HFF-Myc (cell line): ENCODE measurements at places on chromosomes 5 and 9.

- no peak for DNase-seq
Observed at GRCh38 chr9:36161187-36161586, 8.0 kb upstream of the CCIN start.

- DNase-seq = no peak
Observed at GRCh38 chr5:115209279-115209678, 39.6 kb upstream of the TRIM36 start.

GRCh38 chr5:83877911-83878706 lies 157.5 kb upstream of the HAPLN1 start:
- DNase-seq = no peak

- no peak for DNase-seq
Observed at GRCh38 chr9:98986866-98987651, 43.4 kb downstream of the COL15A1 start.

- no peak for DNase-seq
Observed at GRCh38 chr9:130944510-130945058, 5.5 kb upstream of the FIBCD1 start.

- DNase-seq = peak; percentile 98
Observed at GRCh38 chr9:98989036-98990000, 45.6 kb downstream of the COL15A1 start.

DNA sequence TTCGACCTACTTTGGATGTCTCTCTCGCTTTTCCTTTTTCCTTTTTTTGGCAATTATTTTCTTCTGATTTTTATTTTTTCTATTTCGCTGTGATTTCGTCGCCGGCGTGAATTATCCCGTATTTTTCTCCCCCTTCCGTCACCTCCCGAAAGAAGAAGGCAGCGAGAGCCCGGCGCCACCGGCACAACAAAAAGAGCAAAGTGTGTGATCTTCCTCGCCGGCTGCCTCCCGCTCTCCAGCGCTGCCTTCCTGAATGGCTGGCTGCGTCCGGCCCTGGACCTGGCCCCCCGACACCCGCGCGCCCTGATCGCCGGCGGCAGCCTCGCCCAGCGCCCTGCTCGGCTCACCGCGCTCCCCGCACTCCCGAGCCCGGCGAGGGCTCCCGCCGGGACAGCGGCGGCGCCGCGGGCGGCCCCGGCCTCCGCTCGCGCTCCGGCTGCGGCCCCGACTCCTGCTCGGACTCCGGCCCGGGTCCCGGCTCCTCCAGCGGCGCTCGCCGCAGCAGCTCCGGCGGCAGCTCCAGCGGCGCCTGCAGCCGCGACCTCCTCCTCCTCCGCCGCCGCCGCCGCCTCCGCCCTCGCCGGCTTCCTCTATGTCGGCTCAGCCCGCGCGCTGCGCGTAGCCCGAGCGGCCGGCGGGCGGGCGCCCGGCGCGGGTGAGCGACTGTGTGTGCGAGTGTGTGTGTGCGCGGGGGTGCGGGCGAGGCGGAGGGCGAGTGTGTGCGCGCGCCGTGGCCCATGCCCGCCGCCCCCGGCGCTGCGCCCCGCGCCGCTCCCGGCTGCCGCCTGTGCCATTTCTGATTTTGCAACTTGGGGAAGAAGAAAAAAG lies 960 bp downstream of the NR2F1 start:
- no peak for DNase-seq

DNA sequence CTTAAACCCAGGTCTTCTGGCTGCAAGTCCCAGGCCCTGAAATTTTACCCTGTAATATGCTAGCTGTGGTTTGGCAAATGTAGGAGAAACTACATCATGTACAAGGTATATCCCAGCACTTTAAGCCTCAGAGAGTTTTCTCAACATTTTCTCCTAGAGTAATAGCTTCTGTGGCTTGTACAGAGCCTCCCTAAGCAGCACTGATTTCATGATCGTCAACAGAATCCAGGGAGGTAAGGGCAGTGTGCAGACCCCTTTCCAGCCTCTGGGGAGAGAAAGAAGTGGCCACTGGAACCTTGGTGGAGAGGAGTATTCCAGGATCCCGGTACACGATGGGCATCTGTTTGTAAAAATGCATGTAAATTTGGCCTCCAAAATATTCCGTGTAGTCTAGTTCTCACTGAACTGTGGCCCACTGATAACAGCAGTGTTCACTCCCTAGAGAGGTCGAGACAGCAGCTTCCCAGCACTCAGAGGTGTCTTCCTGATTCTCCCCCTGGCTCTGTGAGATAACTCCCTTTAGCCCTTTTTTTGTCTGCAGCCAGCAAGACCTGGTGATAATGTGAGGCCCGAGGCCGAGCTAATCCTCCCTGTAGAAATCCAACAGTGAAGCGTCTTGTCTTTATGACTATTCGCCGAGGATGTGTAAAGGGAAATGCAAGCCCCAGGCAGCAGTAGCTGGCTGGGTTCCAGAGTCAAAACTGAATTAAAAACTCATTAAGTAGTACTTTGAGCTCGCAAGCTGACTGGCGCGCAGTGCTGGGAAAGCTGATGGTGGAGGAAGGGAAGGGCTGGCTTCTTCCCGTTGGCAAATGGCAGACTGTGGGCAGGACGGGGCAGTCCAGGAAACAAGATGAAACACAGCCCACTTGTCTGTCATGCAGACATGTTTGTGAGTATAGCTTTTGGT lies 59.0 kb downstream of the MAP1B start:
- DNase-seq = no peak

DNA sequence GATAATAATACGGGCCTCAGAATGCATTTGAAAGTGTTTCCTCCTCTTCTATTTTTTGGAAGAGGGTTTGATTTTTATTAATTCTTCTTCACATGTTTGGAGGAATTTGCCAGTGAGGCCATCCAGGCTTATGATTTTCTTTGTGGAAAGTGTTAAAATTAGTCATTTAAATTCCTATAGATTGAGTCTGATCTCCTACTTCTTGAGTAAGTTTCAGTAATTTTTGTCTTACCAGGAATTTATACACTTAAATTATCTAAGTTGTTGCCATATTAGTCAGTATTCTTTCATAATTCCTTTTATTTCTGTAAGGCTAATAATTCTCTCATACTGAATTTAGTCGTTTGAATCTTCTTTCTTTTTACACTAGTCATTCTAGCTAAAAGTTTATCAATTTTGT lies 25.2 kb upstream of the HAPLN1 start:
- no peak for DNase-seq

GRCh38 chr9:8685825-8686224 lies 886.2 kb upstream of the DMAC1 start:
- DNase-seq = no peak

DNA sequence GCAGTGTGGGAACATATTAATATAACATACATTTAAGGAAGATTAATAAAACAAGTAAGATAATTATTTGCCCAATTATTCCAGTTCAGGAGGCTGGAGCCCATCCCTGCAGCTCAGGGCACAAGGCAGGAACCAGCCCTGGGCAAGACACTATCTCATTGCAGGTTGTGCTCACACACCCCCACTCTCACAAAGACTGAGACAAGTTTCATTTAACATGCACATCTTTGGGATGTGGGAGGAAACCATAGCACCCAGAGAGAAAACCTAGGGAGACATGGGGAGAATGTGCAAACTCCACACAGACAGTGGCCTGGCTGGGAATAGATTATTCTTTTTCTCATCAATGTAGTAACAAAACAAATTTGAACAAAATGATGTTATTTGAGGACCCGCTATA lies 279.1 kb downstream of the MCTP1 start:
- DNase-seq = no peak

- DNase-seq = no peak
Observed at GRCh38 chr5:132234684-132235062, 7.0 kb upstream of the P4HA2 start.
